CMK (cell line): ENCODE measurements at places on chromosomes 7 and 10.

DNA sequence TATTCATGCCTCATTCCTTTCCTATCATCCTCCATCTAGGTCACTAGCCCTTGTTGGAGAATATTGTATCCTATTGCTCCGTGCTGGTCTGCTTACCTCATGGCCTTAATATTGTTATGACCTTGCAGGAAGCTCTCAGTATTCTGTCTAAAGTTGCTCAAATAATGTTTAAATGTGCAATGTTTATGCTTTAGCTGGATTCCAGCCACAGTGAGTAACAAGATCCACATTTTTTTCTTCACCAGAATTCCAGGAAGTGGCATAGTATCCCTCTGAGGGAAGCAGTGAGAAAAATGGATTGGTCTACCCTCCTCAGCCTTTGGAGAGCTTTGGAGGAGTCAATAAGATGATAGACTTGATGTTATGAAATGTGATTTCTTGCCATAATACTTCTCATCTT lies 402.6 kb downstream of the NRG3 start:
- no peak for DNase-seq

- DNase-seq: no peak
These were observed 59.4 kb upstream of the UCN3 start for GRCh38 chr10:5305374-5305773.

DNA sequence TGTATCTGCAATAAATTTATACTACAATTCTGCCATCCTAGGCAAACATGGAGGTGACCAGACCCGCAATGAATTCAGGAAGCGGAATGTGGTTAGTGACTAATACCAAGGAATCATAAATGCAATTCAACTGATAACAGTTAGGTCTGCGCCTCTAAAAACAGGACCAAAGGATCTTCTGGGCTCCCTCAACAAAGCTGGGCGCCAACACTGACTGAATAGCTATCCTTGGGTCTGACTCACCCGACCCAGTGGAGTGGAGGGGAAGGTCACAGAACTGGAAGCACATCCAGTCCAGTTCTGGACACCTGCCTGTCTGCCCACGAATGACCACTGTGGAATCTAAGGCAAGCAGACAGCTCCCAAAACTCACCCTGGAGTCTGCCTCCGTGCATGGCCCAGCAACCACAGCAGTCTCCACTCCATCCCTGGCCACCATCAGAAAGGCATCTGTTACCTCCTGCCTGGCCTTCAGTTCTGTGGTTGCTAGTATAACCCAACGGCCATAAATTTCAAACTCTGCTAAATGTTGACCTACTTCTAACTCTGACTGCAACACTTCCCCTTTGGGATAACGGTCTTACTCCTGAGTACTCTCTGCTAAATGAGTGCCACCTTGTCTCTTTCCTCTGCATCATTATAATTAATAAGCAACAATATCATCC lies 43.0 kb upstream of the DLX6 start:
- DNase-seq: no peak

- no peak for DNase-seq
These were observed 75.3 kb downstream of the ZNF92 start for GRCh38 chr7:65448816-65449504.
